AG09309 (cell line): ENCODE measurements at places on chromosomes 3 and 15.

DNA sequence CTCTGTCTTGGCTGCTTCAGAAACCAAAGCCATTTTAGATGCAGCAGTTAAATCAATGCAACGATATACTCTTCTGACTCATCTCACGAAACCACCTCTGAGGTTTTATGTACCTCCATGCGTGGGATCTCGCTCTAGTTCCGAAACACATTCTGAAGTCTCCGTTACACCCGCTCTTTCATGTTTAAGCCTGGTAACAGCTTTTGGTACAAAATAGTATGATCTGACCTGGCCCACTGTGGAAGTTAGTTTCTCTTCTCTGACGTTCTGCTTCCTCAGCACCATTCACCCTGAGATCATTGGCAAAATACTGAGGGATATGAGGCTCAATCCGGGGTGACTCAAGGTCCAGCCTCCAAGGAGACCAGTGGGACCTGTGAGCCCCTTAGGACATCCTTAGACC lies 121.9 kb downstream of the TMEM266 start:
- no peak for DNase-seq

DNA sequence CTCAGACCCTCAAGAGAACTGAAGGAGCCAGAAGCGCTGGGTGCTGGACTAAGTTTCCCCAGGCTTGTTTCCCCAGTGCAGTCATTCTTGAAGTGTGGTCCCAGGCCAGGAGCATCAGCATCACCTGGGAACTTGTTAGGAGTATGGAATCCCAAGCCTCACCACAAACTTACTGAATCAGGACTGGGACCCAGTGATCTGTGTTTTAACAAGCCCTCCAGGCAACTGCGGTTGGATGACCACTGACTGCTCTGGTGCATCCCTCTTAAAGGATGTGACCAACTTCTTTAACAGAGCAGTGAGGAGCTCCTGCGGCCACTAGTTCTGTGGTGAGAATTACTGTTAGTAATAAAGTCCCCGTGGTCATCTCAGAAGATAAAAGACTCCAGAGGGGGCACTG lies 62.4 kb upstream of the DAZL start:
- no peak for DNase-seq

GRCh38 chr3:61813636-61814035 lies 252.3 kb downstream of the PTPRG start:
- no peak for DNase-seq

- no peak for DNase-seq
Observed at GRCh38 chr15:43143203-43143941, 10.0 kb downstream of the TMEM62 start.

- no peak for DNase-seq
Observed at GRCh38 chr15:88624156-88624970, 3.2 kb downstream of the AEN start.

- no peak for DNase-seq
Observed at GRCh38 chr3:186427627-186428281, 65.7 kb upstream of the DGKG start.

GRCh38 chr3:186458306-186459107 lies 85.7 kb downstream of the CRYGS start:
- DNase-seq, result no peak
